Fibroblast of the aortic adventitia (primary cell): ENCODE measurements at places on chromosomes 16 and 17. TPM values are rescaled to one million over a fixed set of nuclear protein-coding genes. Genes with fewer than 3 reads are reported as not detected.
A peak's percentile ranks its signal among the peaks of the same experiment; 100 is the strongest.

The C16orf46 gene
- total RNA-seq: 0.54 and 0.90 TPM in 2 replicates

The MXRA7 gene
- total RNA-seq: 166 and 287 TPM in 2 replicates

The SOX15 gene
- total RNA-seq: 0.57 and 1.4 TPM in 2 replicates

The PIK3R5 gene
- total RNA-seq: not detected in 2 replicates

The CRISPLD2 gene
- total RNA-seq: 0.99 and 29.3 TPM in 2 replicates

- DNase-seq: peak; percentile 52
Measured at GRCh38 chr17:60526726-60527125, 684 bp upstream of the APPBP2 start.

GRCh38 chr16:78976212-78976611, 624.3 kb downstream of the MAF start:
- DNase-seq: no peak

DNA sequence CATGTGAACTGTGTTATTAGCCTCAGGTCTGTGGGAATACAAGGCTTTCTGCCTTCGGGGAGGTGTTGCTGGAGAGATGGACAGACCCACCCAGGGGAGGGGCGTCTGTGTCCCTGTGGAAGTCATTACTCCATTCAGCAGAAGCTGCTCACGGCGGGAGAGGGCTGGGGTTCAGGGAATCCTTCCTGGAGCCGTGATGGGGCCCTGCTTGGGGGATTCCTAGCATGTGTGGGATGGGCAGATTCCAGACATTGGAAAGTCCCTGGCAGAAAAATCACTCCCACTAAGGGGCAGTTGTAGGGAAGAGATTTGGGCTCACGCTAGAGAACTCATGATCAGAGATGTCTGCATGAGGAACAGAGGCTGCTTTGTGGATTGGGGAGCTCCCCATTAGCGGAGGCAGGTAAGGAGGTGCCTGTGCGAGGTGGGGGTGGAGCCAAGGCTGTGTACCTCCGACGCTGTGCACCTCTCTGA, 56.3 kb upstream of the IL34 start:
- DNase-seq: peak; percentile 88

DNA sequence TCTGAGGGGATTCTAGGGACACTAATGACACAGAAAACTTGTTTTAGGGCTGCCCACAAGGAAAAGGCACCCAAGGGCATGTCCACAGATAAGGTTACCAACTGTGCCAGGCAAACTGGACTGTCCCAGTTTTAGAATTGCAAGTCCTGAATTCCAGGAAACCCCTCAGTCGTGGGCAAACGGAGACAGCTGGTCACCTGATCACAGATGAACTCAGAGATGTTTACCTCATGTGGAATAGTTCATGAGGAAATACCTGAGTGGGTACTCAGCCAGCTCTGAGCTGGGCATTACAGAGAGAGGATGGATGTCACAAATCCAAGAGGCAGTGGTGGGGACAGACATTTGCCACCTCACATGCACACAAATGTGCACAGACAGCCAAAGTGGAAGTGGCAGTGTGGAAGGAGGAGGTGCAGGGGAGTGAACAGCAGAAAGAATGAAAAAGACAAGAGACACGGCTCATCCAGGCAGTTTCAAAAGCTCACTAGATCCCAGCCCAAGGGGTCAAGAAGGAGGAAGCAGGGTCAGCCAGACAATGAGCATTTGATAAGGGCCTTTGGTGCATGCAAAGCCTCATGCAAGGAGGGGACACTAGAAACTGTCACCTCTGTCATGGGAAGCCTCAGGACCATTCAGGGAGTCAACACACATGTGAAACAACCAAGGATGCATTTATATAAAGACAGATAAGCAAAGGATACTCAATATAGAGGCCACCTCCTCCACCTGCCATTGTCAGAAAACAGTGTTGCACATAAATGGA, 24.8 kb downstream of the TTLL6 start:
- DNase-seq: no peak

- peak; percentile 58 for DNase-seq
Measured at GRCh38 chr17:77011173-77012011, 129.4 kb upstream of the SEC14L1 start.
